ENCODE measurements at places on chromosomes 2 and 18.

DNA sequence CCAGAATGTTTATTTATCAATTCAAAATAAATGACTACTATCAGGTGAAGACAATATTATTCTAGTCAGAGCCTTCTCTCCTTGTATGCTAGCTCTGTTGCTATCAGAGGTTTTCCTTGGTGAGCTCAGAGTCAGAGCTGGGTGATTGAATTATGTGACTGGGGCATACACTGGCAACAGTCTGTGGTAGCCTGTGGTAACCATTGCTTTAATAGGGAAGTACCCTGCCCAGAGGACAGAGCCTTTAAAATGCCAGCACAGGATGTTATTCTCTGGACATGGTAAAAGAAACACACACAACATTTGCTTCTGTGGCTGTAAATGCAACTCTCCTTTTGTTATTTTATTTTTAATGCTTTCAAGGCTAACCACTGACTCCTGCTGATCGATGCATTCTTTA, 124.7 kb downstream of the PPP1R1C start:
- DNase-seq = no peak

DNA sequence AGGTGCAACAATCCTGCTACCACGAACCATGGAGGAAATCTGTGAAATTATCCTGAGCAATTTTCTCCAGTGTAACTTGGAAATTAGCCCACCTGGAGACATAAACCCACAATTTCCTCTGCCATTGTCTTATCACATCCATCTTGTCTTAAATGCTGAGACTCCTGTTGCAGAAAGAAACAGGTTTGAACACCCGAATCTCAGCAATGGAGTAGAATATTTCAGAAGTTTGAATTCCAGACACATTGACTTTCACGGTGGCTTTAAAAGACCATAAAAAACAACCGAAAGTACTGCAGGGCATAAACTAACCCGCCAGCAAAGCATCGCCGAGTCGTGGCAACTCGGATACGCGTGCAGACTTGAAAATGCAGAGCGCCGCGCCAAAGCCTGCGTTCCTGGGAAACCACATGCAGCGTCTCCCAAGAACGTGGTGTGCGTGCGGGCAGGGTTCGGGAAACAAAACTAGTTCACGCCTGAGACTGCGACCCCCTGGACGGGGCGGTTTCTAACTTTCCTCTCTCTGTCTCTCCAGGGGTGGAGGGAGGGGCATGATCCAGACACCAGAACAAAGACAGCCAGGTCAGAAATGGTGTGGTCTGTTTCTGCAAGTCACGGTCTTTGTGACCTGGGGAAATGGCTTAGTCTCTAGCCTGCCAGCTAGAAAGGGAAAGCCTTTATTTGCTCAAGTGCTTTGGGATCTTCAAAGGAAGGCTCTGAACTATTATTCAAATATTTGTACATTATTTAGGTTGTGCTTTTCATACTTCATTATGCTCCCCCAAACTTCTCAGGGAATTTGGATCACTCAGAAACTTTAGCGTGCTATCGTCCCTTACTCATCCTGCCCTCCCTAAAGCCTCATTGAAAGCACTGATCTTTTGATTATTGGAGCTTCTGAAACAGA, 26.9 kb upstream of the KCTD1 start:
- peak; percentile 68 for DNase-seq

DNA sequence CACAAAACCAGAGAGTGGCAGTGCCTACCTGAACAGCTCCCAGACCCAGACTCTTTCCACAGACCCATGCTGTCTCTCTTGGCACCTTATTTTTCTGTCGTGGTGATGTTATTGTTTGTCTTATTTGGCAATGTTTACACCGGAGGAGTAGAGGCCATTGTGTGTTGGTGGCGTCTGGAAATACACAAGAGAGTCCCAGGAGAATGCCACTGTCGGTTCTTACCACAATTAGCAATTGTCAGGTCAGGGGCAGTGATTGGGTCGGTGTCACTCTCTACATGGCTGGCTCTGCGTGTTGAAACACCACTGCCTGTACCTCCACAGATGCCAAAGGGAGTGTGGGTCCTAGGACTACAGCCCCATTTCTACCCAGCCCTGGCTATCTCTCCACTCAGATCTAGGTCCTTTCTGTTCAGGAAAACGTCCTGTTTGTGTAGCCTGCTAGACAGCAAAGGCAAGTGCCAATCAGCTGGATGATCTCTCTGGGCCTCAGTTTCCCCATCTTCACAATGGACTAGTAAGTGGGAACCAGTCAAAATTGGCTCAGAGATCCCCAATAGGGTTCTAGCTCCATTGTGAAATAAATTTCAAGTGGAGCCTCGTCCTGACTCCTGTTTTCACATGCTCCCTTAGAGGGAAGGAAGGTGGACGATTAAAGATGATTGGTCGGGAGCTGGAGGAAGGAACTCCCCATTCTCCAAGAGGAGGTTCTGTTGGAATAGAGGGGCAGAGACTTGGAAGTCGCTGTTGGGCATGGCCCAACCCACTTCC, 17.0 kb downstream of the EPAS1 start:
- no peak for DNase-seq

- DNase-seq = no peak
Observed at GRCh38 chr18:55529581-55529980, 58.4 kb downstream of the TCF4 start.

DNA sequence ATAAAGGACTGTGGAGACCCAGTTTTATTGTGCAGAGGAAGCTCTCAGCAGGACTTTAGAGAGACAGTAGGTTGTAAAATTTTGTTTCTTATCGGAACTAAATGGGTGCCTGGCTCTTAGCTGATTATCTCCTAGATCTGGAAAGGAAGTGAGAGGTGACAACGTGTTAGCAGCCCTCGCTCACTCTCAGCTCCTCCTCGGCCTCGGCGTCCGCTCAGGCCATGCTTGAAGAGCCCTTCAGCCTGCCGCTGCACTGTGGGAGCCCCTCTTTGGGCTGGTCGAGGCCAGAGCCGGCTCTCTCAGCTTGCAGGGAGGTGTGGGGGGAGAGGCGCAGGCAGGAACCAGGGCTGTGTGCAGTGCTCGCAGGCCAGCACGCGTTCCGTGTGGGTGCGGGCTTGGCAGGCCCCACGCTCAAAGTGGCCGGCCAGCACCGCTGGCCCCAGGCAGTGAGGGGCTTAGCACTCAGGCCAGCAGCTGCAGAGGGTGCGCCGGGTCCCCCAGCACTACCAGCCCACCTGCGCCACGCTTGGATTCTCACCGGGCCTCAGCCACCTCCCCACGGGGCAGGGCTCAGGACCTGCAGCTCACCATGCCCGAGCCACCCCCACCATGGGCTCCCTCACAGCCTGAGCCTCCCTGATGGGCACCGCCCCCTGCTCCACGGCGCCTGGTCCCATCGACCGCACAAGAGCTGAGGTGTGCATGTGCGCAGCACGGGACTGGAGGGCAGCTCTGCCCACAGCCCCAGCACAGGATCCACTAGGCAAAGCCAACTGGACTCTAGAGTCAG, 4.6 kb upstream of the MFF start:
- DNase-seq = no peak

- DNase-seq = no peak
Observed at GRCh38 chr2:159410276-159410675, 123.8 kb upstream of the WDSUB1 start.

DNA sequence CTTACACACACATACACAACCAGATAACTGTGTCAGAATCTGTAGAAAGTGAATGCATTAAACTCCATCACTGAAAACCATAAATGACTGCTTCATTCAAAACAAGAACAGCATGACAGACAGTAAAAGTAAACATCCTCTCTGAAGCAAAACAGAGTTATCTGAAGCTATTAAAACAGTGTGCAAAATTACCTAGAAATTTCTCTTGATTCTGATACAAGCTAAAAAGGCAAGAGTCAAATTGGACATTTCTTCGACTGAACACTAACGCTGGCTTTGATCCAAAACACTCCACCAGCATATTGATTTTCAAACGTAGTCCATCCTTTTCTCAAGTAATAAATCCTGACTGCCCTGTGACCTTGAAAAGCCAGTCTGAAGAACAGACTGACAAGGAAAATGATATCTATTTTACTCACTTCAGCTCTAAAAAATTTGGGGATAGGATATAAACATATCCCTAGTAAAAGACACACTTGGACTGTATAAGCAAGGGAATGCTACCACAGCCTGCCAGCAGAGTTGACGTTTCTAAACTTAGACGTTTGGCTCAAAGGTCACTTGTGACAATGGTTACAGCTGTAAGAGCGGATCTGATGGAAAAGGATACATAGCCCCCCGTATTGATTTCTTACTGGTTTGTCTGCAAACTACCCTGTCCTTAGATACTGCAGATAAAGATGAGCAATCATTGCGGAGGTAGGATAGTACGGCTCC, 128.9 kb upstream of the ITGB6 start:
- DNase-seq = no peak

- DNase-seq = no peak
Observed at GRCh38 chr18:75209951-75210258, 692 bp upstream of the TSHZ1 start.

DNA sequence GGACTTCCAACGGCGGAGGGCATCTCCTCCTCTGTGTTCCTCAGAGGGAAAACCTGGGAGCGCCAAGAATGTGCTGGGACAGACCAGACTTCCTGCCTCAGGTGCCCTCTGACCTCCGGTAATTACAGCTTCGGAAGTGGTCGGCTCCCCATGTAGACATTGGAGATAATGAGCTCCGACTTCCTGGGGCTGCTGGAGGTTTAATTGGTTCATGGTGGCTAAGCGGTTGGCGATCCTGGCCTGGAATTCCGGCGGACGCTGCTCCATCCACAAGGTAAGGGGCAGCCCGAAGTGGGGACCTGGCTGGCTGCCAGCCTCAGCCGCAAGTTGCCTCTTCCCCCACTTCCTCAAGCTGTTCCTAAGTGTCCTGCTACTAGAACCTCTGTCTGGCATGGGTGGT, 83.2 kb upstream of the EPC2 start:
- no peak for DNase-seq

- no peak for DNase-seq
Observed at GRCh38 chr2:224062481-224063297, 23.6 kb upstream of the SERPINE2 start.

- DNase-seq = no peak
Observed at GRCh38 chr2:219634171-219634940, 6.9 kb downstream of the SLC4A3 start.

- no peak for DNase-seq
Observed at GRCh38 chr2:150371044-150371818, 116.2 kb downstream of the RND3 start.

GRCh38 chr18:31099450-31100230, 2.6 kb downstream of the DSC2 start:
- DNase-seq = no peak

GRCh38 chr18:37253394-37254235, 312.0 kb downstream of the CELF4 start:
- peak; percentile 2 for DNase-seq

GRCh38 chr2:141767051-141767450, 363.8 kb downstream of the LRP1B start:
- DNase-seq = peak; percentile 81

DNA sequence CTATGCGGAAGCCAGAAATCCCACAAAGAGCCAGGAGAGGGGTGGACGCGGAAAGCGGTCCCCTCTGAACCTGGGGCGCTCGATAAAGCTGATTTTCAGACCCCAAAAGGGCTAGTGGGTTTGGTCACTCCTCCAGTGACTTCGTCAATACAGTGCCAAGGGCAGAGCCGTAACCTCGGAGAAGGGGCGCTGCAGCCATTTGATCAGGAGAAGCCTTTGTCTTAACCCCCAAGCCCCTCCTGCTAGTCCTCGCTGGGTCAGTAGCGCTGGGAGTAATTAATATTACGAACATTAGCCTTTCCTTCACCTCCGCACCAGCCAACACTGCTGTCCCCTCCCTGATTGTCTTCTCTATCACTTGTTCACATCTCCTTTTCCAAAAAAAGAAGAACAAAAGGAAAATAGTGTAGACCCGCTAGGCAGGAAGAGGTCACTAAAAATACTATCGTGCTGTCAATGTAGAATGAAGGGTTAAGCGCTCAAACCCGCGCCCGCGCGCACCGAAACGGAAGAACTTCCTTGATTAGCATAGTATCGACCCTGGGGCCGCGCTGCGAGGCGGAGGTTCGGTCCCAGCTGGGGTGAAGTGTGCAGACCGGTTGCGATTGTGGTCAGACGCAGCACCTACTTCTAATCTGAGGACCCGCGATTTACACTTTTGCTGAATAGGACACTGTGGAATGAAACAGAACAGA, 63.2 kb upstream of the MAPRE2 start:
- no peak for DNase-seq

- peak; percentile 53 for DNase-seq
Observed at GRCh38 chr2:215002500-215002899, 135.9 kb downstream of the ABCA12 start.

- DNase-seq = no peak
Observed at GRCh38 chr18:79765491-79766245, 32.1 kb upstream of the KCNG2 start.

- no peak for DNase-seq
Observed at GRCh38 chr2:229779650-229780049, 65.3 kb upstream of the DNER start.

DNA sequence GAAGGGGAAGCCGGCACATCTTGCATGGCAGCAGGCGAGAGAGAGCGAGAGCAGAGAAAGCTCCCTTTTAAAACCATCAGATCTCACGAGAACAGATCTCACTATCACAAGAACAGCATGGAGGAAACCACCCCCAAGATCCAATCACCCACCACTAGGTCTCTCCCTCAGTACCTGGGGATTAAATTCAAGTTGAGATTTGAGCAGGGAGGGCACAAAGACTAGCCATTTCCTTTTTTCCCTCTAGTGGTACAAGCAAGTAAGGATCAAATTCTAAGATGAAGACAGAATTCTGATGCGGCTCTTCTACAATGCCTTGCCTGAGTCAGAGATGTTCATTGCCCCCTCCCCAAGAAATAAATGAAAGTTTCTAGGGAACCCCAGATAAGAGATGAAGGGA, 45.6 kb upstream of the ANKRD44 start:
- no peak for DNase-seq

DNA sequence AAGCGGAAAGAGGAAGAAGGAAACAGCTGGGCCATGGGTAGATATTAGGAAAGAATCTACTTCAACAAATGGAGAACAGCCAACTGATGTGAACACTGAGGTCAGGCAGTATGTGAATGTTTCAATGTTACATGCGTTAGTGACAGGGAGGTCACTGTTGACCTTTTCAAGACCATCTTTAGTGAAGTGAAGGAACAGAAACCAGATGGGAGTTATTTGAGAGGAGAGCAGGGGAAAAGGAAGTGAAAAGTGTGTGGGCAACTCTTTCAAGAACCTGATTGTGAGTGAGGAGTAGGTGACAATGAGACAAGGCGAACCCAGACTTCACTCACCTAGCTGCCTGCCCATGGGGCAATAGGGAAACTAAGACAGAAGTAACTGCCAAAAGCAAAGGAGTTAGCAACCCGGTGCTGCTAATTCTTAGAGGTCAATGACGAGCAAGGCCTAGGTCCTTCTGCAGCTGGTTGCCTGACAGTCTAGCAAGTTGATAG, 67.0 kb downstream of the SP3 start:
- no peak for DNase-seq

DNA sequence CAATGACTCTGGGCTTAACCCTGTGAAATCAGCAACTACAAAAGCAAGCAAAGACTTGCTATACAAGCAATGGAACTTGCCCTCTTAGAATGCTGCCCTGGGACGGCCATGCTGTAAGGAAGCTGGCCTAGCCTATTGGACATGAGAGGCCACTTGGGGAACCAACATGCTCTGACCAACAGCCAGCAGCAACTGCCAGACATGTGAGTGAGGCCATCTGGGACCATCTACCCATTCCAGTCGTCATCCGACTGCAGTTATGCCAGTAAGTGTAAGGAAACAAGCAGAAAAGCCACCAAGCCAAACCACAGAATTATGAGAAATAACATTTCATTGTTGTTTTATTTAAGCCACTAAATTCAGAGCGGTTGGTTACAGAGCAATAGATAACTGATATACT, 40.9 kb downstream of the CLASP1 start:
- DNase-seq = no peak

GRCh38 chr2:38266382-38267061, 110.6 kb downstream of the ATL2 start:
- DNase-seq = no peak

- no peak for DNase-seq
Observed at GRCh38 chr2:203867561-203868200, at the start of gene CTLA4. TSS of gene CTLA4 (plus strand) at chr2:203867771. CDS start at chr2:203867943, 172 bp downstream.
